LNCaP clone FGC (cell line): ENCODE measurements at places on chromosomes 6 and 20.

GRCh38 chr6:153092082-153093013, 38.7 kb downstream of the RGS17 start:
- no peak for DNase-seq

DNA sequence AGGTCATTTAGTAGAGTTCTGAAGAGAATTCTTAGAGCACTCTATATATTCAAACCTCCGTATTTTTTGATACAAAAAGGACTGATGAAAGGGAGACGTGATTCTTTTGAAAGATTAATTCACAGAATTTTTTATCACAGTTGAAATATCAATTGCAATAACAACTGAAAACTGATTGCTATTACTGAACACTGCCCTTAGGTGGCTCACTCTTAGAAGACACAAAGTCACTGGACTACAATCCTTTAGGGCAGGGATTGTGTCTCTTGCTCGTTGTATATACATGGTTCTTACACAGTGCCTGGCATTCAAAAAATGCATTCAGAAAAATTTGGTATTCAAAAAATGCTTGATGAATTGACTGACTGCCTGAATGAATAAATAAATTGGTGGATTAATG, 17.1 kb upstream of the CALHM6 start:
- DNase-seq, result no peak

DNA sequence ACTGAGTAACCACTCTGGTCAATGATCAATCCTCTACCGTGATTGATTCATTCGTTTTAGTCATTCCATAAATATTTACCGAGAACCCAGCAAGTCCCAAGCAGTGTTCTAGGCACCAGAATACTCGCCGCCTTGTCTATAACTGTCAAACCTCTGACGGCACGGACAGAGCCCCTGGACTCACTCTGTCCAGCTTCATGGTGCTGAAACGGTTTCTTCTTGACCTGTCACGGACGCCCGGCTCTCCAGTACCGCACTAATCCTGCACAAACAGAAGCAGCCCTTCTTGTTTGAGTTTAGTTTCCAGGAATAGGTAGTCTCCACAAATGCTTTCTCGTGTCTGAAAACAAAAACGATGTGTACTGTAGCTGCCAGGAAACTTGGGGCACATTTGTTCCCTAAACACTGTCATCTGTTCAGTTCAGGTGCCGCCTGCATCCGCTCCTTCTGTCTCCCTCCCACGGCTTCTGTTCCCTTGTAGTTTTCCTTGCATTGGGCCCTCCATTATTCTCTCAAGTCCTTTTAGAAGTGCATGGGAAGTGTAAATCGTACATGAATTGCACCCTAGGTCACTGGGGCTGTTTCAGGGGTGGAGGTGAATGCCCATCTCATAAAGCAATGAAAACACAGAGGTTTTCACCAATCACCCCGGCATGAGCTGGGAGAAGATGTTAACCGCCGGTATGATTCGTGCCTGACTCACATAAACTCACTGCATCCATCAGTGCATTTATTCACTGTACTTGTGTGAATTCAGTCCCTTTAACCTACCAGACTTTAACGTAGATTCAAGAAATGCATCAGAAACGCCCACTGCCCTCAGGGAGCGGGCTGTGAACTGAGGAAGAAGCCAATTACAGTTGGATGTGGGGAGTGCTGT, 209.3 kb upstream of the CDH4 start:
- no peak for DNase-seq

- DNase-seq, result no peak
These were observed 24.5 kb downstream of the CHMP4B start for GRCh38 chr20:33835615-33836172.

DNA sequence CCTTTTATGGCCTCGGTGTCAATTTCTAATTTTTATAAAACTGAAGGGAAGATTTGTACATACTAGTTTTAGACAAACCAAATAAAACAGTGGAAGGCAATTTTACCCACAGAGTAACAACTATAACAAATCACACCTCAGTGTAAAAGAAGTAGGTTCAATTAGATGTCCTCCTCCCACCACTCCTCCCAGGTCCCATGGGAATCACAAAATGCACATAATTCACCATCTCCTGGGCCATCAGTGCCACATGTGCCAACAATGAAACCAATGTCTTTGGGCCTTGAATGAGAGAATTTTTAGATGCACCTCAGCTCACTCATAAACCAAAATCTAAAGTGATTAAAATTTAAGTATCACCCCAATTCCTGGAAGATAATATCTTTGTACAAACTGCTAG, 267.8 kb downstream of the BTBD9 start:
- DNase-seq, result no peak

GRCh38 chr20:12053353-12053752, 135.7 kb downstream of the BTBD3 start:
- DNase-seq, result no peak

- no peak for DNase-seq
These were observed 155.8 kb downstream of the SLC16A10 start for GRCh38 chr6:111243095-111243494.

DNA sequence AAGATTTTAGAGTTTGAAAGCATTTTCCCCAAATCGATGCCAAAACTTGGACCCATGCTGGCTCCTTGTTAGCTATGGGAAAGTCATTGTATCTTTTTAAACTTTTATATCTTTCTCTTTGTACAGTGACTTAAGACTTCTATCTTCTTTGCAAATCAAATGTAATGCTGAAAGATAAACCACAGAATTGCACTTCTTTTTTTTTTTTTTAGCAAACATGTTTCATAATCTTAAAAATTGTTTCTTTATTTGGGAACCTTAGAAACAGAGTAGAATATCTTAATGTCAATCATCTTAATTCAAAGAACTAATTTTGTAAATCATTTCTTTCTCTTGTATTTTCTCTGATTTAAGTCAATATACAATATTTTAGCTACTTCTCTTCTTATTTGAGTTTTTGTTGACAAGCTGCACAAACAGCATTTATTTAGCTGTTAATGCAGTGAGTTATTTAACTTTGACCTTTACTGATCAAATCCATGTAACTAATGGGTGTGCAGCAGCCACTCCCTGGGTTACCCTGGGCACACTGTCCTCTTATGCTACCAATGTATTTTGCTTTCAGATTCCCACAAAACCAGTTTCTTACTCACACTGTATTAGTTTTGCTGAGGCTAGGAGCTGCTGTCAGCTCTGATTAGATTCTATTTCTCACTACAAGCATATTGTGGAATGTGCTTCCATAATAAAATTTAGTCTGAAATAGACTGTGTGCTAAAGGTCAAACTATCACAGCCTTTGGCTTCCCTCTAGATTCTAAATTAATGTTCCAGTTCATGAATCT, 279.6 kb downstream of the ADGB start:
- no peak for DNase-seq

GRCh38 chr6:12148841-12149240, 136.7 kb downstream of the HIVEP1 start:
- no peak for DNase-seq

- no peak for DNase-seq
These were observed at the start of gene ECT2L for GRCh38 chr6:138795809-138796603. Gene ECT2L (plus strand): TSS chr6:138796087. CDS start chr6:138813275, 17,188 bp downstream.

- DNase-seq, result no peak
These were observed 91.9 kb downstream of the SLC24A3 start for GRCh38 chr20:19304389-19304788.

DNA sequence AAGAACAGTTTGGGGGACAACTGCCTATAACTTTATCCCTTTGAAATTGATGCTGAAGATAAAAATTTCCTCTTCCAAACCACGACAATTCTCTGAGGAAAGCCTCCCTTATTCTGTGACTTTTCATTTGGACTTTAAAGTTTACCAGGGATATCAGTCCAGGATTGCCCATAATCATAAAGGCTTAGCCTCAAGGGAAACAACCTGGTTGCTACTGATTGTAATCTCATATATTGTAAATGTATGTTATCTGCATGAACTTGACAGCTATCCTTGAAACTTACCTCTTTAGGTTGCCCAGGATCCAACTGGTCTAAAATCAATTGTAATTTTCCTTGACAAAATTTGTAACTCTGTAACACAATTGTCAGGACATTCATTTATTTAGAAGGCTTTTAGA, 23.8 kb downstream of the TBC1D32 start:
- DNase-seq, result peak; percentile 63

DNA sequence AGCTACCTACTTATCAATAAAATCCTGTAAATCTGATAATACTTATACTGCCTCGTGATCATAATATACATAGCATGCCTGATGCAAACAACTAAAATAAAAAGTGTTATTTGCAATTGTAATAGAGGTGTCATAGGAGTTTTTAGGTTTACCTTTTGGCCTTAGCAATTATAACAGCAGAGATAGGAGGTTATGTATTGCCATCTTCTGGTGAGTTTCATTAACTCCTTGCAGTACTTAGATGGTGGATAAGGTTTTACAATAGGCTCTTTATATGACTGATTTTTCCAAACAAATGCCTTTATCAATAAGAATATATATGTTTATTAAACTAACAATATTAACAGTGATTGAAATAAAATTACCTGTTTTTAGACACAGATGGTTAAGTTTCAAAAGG, 27.8 kb upstream of the MYCT1 start:
- no peak for DNase-seq

DNA sequence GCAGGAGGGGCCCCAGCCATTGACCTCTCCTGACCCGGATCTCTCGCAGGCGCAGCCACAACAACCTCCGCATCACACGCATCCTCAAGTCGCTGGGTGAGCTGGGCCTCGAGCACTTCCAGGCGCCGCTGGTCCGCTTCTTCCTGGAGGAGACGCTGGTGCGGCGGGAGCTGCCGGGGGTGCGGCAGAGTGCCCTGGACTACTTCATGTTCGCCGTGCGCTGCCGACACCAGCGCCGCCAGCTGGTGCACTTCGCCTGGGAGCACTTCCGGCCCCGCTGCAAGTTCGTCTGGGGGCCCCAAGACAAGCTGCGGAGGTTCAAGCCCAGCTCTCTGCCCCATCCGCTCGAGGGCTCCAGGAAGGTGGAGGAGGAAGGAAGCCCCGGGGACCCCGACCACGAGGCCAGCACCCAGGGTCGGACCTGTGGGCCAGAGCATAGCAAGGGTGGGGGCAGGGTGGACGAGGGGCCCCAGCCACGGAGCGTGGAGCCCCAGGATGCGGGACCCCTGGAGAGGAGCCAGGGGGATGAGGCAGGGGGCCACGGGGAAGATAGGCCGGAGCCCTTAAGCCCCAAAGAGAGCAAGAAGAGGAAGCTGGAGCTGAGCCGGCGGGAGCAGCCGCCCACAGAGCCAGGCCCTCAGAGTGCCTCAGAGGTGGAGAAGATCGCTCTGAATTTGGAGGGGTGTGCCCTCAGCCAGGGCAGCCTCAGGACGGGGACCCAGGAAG, 4.5 kb upstream of the COL9A3 start:
- no peak for DNase-seq

DNA sequence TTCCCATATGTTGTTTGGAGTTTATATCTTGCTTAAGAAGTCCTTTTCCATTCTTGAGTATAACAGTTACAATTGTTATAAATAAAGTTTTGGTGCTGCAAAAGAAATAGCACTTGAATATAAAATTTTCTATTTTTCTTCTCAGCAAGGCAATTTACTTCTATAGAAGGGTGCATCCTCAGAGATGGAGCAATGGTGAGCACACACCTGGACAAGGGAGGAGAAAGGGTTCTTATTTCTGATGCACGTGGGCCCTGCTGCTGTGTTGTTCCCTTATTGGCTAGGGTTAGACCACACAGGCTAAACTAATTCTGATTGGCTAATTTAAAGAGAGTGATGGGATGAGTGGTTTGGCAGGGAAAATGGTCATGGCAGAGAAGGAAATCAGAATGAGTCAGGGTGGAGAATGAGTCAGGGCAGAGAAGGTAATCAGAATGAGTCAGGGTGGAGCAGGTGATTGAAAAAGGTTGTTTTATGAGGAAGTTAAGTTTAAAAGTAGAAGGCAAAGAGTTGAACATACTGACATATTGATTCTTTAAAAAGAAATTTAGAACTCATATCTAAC, 38.0 kb downstream of the CST8 start:
- DNase-seq, result no peak

- peak; percentile 64 for DNase-seq
These were observed 25.5 kb downstream of the ENTPD6 start for GRCh38 chr20:25220810-25221591.

DNA sequence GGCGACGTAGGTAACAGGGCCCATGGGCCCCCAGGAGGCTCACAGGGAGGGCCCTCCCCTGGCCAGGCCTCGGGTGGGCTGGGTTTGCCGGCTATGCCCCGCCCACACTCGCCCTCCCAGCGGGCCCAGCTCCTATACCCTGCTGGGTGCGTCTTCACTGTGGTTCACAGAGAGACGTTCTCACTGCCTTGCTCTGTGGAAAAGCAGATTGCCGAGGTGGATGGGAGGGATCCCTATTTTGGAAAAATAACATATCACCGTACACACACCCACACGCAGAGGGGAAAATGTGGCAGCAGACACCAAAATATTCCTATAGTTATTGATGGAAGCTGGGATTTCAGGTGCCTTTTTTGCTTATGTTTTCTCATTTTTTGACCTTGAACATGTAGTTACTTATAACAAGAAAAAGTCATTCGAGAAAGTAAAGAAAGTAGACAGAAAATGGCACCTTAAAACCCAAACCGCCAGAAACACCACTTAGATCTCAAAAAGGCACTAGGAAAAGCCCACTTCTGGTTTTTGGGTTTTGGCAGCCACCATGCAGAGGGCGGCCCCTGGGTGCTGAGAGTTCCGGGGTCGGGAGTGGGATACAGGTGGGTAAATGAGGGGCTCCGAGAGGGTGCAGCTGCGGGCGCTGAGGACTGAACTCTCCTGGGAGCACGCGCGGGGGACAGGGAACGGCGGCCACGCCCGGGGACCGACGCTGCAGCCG, 49.4 kb downstream of the TMEM242 start:
- DNase-seq, result no peak

DNA sequence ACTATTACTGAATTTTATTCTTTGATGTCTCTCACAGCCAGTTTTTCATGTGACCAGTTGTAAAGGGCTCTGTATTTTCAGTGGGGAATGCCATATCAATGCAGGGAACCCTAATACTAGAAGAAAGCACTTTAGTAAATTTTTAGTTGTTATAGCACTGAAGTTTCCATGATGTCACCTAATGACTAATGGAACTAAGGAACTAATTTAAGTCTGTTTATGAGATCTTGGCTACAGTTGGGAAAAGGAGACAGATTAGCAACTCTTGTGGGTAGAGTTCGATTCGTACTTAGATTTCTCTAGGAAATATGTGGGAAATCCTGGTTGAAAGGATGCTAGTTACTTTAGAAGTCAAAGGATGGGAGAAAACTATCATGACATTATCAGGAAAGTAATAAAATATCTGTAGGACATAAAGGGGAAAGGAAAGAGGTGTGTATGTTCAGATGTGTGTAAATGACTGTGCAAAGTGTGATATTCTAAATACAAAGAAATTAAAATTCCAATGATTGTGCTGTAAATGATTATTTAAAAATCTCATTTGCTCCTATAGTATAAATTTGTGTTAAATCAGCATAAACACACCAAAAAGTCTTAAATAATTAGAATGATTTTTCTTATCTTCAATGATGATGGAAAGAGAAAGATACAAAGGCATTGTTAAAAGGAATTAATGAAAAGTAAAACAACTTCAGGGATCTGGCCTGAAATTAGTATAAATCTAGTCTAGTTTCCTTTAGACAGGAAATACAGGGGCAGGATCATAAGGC, 103.4 kb downstream of the LRRC1 start:
- no peak for DNase-seq

DNA sequence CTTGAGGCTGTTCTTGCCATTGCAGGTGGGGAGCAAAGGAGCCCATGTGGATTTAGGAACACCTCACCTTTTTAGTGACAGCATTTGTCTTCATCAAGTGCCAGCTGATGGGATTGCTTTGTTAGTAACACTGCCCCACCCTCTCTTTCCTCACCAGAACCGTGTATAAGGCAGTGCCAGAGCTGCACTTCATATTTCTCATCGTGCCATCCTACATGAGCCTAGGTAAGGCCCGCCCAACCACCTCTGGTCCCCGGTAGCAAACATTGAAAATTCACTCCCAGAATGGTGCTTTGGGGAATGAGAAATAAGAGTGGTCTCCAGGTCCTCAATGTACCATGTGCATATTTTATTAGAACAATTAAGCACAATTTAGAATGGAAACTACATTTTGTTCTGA, 22.7 kb downstream of the CFAP61 start:
- DNase-seq, result no peak
